ENCODE measurements at places on chromosomes 5 and 9.

GRCh38 chr5:103600086-103600485, 37.5 kb upstream of the NUDT12 start:
- no peak for DNase-seq

DNA sequence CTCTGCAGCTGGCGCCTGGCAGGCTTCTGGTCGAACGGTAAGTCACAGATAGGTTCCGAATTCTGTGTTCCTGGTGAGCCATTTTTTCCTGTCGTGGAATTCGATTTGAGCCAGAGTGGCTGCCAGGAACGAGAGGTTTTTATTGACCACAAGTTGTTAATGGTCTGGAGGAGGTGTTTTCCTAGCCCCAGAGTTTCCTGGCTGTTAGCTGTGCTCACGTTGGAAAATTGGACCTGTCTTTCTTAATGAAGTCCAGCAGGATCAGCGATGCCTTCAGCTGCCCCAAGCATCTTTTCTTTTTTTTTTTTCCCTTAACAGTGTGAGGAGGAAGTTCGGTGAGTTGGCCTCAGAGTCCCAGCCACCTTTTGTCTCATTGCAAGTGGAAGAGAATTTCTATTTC, 62.9 kb downstream of the COL5A1 start:
- DNase-seq: no peak

GRCh38 chr9:113886933-113887332, 10.8 kb downstream of the ZNF618 start:
- DNase-seq: no peak

- no peak for DNase-seq
Measured at GRCh38 chr9:137000177-137000930, 4.0 kb upstream of the CLIC3 start.

DNA sequence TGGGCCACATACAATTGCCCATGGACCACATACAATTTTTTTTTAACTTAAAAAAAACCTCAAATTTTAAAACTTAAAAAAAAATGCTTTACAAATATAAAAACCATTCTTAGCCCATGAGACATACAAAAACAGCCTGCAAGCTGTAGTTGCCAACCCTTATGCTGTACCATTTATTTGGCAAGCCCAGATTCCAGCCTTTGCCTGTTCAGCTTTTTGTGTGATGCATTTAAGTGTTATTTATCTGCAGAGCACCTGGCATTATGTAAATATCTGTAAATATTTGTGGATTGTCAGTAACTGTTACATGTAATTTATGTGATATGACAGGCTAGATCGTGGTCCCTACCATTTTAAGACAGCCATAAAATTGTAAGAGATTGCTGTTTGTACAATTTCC, 32.6 kb downstream of the HEXB start:
- DNase-seq: no peak

DNA sequence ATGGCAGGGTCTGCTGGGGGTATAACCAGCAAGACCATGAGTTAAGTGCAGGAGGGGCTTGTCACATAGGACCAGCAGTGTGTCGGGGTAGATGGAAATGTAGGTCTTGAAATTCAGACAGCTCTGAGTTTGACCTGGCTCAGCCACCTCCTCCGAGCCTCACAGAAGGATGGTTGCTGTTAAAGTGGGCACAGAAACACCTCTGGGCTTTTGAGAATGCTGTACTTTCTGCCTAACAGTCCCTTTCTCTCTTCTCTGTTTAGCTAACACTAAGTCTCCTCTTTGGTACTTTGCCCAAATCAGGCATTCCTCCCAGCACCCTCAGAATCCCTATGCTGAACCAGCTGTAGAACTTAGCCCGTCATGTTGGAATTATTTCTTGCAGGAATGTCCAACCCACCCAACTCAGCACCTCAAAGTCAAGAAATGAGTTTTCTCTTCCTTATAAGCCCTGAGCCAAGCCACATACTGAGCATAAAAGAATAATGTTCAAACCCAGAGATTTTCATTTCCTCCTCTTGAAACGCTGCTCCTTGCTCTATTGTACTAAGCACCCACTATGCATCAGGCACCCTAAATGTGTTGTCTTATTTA, 41.7 kb upstream of the MATR3 start:
- no peak for DNase-seq

DNA sequence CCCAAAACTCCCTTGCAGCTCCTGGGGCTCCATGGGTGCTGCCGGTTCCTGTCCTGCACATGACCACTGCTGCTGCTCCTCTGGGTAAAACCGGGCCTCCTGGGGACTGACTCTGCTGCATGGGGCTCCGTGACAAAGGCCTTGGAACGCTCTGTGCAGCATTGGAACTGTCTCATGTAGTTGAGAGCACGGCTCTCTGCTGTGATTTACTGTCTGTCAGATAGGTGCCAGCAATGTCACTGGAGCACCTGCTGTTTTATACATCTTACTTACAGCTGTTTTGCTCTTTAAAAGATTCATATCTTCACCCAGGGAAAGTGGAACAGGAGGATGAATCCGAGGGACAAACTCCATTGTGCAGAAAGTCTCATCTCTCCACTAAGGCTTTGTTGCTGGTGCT, 138.1 kb downstream of the YIPF5 start:
- DNase-seq: no peak

- DNase-seq: no peak
Measured at GRCh38 chr5:88245241-88245892, 23.3 kb downstream of the TMEM161B start.

- no peak for DNase-seq
Measured at GRCh38 chr9:130303613-130304055, 38.1 kb downstream of the HMCN2 start.

GRCh38 chr9:114908104-114908622, 22.2 kb downstream of the TNFSF8 start:
- DNase-seq: no peak

DNA sequence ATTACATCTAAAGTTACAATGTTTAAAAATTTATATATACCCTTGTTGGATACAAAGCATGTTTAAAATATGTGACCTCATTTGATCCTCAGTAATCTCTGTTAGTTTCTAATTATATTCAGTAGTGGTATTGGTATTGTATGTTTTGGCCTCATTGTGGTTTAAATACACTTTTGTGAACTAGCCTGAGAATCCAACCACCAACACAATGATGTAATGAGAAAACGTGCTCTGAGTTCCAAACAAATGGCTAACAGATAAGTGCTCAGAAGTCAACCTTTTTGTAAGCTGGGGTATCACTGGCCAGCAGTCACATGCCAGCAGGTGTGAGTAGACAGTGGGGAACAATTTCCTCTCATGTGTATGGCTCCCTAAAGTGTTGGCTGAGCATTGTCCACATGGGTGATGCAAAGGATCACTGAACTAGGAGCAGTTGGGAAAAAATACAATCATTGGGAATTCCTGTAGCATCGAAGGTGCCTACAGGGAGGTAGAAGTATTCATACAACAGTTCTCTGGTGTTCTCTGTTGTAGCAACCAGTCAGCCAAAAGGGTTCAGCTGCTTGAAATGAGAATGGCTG, 56.1 kb downstream of the DOCK8 start:
- no peak for DNase-seq

- no peak for DNase-seq
Measured at GRCh38 chr5:159619826-159620225, 289.5 kb upstream of the IL12B start.

DNA sequence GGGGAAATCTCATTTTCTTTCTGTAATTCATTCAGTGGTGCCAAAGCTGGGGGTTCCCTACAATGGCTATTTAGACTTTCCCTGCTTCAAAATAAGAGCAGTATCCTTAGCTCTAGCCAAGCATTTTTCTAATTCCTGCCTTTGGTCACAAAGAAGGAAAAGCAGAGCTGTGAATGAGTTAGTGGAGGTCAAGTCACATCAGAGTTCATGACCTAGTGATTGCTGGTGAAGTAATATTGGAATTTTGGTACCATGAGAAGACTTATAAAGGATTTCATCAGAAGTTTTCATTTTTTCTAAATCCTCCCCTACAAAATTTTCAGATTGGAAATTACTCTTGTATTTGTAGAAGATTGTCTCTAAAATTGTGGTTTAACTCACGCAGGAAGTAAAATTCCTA, 28.0 kb downstream of the DNAJC21 start:
- DNase-seq: no peak

GRCh38 chr5:91018712-91019371, 364.3 kb downstream of the ARRDC3 start:
- no peak for DNase-seq

- no peak for DNase-seq
Measured at GRCh38 chr9:123998970-123999621, 12.5 kb upstream of the LHX2 start.

- no peak for DNase-seq
Measured at GRCh38 chr9:137604345-137605086, 970 bp upstream of the ARRDC1 start.

DNA sequence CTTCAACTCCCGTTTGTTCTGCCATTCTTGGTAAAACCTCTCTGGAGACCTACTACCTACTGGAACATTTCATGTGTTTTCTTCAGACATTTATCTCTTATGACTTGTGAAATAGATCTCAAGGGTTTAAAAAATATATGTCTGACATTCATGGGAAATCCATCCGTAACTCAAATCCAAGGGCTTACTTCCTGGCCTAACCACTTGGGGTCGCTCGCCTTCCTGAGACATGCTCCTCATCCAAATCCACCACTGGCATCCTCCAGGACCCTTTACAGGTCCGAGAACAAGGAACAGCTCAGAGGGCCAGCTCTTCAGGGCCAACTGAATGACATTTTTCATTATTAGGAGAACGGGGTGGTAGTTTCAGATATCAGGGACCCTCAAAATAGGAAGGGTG, 235.1 kb upstream of the TUT7 start:
- DNase-seq: no peak

DNA sequence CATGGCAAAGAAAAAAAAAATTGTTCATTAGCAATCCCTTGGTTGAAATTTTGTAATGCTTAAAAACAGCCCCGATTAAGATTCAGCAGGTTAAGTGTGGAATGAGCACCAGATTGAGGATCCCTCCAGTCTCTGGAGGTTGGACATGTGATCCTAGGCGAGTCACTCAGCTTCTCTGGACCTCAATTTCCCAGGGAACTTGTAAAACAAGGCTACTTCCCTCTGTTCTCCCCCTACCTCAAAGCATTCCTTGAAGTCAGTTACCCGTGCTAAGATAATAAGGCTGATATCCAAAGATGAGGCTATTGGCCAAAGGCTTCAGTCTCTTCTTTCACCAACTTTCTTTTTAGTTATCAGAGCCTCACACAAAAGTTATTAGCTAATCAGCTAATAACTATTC, 2.9 kb downstream of the KLHL3 start:
- DNase-seq: no peak

DNA sequence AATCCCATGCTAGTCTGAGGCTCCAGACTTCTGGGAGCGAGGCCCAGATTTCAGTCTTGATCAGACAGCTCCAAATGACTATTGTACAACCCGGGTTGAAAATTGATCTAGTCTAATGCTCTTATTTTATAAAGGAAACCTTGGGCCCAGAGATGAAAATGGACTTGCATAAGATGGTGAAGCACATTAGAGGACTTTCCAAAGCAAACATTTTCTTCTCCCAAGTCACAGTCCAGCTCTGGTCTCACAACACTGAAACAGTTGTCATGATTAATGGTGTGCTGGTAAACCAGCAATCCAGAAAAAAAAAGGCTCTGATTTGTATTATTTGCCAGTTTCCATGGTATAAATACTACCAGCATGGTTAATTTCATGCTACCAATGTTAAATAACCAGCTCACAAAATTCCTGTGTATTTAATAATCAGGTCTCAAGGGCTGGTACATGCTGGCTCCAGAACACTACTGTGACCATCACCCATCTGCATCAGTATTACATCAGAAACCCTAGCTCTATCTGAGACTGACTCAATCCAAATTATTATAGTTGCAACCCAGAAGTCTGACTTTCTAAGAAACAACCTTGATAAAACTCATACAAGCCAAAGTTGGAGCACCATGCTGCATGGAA, 32.5 kb upstream of the ABLIM3 start:
- DNase-seq: no peak

- DNase-seq: no peak
Measured at GRCh38 chr5:6734243-6734700, 21.0 kb downstream of the TENT4A start.

GRCh38 chr9:121718084-121718483, 66.7 kb downstream of the DAB2IP start:
- no peak for DNase-seq

- DNase-seq: no peak
Measured at GRCh38 chr5:86570427-86571083, 47.2 kb upstream of the COX7C start.

- DNase-seq: no peak
Measured at GRCh38 chr5:139294374-139295165, 1.0 kb downstream of the MATR3 start.

Measured in activated T-cell treated with anti-CD3 and anti-CD28 coated beads for 48 hours (primary cell).